ENCODE measurements at places on chromosomes 4 and X.

DNA sequence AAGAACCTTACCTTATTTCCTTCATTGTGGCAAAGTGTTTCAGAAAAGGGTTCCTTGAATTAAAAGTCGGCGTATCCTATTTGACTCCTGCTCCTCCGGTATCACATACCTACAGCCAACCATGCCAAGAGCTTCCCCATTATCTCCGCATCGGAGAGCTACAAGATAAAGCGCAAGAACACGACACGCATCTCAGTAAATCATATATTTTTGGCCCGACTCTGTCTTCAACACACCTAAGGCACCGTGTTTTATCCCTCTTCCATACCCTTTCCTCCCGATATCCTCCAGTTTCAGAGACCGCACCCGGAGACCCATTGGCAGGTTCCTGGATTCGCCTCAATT is 497 bp upstream of the THAP9 start:
- peak; percentile 32 for DNase-seq

DNA sequence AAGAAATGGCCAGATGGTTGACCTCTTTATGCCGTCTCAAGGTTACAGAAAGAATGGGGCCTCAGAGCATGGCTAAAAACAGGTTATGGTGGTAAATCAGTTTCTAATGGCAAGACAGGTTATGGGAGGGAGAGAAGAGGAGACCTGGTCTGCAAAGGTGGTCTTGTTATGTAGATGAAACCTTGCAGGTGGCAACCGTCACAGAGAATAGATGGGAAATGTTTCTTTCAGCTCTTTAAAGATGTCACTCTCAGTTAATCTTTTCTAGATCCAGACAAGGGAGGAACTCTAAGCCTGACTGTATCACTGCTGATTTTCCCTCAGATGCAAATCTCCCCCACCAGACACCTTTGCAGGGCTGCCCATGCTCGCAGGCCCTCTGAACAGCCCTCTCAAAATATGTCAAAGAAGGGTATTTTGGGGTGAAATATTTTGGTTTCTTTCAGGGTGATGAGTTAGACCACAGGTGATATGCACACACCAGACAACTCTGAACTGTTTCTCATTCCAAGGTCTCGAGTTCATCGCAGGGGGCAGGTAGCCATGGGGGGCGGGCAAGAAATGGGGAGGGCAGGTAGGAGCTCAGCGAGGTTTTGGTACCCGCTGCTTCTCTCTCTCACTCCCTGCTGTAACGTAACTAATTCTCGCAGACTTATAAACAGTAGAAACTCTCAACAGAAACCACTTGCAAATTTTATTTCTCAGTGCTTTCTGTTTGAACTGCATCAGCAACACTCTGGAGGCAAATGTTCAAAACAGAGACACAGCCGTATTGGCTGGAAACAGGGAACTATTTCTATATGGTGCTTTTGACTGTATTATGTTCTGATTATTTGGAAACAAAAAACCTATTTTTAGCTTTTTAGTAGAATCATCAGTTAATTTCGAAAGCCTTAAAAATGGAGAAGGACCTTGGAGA is 32.4 kb downstream of the CASP3 start:
- no peak for DNase-seq

DNA sequence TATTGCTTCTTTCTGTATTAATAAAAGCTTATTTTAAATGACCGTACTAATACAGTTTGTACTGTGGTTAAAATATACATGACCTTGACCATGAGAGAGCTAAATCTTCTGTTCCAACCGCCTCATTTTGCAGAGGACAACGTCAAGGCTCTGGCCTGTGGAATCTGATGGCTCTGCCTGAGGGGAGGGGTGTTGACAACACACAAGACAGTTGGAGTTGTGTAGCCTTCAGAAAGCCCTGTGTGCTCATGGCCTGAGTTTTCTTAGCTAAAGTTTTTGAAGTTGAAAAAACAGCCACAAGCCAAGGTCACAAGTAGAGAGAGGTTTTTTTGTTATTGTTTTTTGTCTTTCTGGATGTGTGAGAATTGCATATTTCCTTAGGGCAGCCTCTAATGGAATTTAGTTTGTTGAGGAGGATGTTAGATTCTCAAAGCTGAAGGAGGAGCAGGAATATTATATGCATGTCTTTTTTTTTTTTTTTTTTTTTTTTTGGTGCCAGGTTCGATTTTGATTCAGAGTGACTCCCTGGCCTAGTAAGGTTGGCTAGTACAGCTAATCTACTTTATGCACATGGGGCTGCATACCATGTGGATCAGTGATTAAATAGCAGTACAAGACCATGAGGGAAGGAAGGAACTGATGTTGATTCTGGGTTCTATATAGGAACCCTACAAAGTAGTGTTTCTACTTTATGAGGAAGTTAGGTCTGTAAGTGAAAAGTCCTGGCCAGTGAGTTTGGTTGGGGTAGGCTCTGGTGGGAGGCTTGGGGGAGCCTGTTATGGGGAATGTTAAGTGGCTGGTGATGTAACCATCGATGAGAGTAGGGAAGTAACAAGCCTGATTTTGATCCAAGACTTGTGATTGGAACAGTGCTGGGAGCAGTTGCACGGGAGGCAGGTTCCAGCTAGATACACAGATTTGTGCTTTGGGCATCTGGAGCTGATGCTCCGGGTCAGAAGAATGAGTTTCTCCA is 20.3 kb downstream of the SMS start:
- DNase-seq = no peak

GRCh38 chr4:16031546-16032395 is 52.1 kb downstream of the PROM1 start:
- DNase-seq = no peak

- DNase-seq = no peak
Observed at GRCh38 chr4:152674359-152674758, 5.4 kb downstream of the TMEM154 start.

- no peak for DNase-seq
Observed at GRCh38 chrX:43785930-43786591, 96.2 kb downstream of the MAOB start.

GRCh38 chr4:183801457-183802165 is 103.5 kb upstream of the STOX2 start:
- no peak for DNase-seq

GRCh38 chrX:27439771-27440170 is 23.4 kb downstream of the PPP4R3C start:
- DNase-seq = no peak

DNA sequence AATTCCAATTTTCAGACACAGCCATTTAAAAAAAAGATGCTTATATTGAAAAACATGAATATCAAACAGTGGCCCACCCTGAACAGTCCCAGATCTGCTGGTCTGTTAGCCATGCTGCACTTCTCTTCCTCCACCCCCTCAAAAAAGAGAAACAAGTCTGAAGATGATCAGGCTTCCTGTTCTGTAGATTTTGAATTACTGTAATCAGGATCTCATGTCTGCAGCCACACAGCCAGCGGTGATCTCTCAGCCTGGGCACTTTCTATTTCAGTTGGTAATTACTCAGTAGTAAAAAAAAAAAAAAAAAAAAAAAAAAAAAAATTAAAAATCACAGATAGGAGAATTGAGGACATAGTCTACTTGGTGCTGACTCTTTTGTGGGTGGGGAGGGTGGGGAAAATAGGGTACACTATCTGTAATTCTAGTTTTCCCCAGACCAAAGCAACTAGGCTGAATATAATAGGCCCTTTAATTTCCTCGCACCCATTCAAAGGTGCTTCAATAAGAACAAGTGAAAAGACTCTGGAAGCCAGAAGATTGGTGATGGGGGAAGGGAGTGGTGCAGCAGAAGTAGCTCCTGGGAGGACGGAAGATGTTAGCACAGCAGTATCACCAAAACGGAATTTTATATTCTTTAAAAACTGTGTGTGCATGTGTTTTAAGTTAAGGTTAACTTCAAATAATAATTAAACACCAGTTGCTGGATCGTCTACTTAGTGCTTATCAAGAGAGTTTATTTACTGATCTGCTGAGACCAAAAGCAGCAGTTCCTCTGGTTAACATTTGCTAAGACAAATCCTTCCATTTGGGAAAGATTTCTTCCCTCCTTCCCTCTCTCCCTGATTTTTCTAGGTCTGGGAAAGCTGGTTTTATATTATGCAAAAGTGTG is 47.0 kb downstream of the SPRY1 start:
- no peak for DNase-seq

- DNase-seq = no peak
Observed at GRCh38 chrX:37455381-37455780, 106.2 kb downstream of the PRRG1 start.

Measured in Panc1 (cell line).